Skin of body (tissue), 3 donors: ENCODE measurements at places on chromosomes 12 and 14.

DNA sequence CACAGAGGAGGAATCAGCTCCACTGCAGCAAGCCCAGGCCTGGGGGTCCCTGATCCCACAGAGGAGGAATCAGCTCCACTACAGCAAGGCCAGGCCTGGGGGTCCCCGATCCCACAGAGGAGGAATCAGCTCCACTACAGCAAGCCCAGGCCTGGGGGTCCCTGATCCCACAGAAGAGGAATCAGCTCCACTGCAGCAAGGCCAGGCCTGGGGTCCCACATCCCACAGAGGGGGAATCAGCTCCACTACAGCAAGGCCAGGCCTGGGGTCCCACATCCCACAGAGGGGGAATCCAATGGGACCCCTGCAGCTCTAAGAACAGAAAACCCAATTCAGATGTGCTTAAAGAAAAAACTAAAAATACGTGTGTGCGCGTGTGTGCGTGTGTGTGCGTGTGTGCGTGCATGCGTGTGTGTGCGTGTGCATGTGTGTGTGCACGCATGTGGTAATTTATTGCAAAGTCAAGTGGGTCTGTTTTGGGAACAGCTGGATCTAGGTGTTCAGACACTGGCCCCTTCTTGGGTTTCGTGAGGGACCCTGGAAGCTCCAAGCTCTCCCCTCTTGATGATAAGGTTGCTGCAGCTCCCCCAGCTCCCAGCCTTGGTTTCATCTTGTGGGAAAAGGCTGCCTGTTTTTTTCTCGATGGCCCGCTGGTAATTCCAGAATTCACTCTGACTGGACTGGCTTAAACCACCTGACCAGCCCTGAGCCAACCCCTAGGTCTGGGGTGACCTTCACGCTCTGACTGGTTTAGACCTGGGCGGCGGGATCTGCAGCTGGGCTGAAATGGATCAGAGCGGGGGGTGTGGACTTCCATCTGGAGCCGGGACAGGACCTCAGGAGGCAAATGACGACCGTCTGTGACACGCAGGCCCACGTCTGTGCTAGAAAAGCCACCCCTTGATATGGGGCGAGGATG lies 47.1 kb downstream of the GALNT9 start:
- DNase-seq, result no peak

- DNase-seq, result peak; percentile 64
Observed at GRCh38 chr12:26195250-26195640, at the start of gene SSPN. Gene SSPN (plus strand): TSS chr12:26195573. CDS start chr12:26195673, 100 bp downstream.

DNA sequence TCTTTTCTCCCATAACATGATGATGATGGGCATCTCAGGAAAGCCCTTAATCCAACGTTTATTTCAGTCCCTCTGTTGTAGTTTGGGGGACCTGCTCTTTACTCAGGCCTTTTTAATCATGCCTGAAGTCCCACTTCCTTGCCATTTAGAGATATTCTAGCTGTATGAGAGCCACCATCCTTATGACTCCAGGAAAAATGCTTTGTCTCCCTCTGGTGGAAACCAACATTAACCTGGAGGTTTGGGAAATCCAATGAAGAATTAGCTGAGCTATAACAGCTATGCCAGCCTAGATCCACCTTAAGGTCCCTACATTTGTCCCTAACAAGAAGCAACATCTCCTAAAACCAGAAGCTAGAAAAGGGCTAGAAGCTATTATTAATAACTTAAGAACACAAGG lies 1399.1 kb downstream of the LRFN5 start:
- no peak for DNase-seq

GRCh38 chr12:132638541-132639408 lies 20.2 kb downstream of the P2RX2 start:
- no peak for DNase-seq

DNA sequence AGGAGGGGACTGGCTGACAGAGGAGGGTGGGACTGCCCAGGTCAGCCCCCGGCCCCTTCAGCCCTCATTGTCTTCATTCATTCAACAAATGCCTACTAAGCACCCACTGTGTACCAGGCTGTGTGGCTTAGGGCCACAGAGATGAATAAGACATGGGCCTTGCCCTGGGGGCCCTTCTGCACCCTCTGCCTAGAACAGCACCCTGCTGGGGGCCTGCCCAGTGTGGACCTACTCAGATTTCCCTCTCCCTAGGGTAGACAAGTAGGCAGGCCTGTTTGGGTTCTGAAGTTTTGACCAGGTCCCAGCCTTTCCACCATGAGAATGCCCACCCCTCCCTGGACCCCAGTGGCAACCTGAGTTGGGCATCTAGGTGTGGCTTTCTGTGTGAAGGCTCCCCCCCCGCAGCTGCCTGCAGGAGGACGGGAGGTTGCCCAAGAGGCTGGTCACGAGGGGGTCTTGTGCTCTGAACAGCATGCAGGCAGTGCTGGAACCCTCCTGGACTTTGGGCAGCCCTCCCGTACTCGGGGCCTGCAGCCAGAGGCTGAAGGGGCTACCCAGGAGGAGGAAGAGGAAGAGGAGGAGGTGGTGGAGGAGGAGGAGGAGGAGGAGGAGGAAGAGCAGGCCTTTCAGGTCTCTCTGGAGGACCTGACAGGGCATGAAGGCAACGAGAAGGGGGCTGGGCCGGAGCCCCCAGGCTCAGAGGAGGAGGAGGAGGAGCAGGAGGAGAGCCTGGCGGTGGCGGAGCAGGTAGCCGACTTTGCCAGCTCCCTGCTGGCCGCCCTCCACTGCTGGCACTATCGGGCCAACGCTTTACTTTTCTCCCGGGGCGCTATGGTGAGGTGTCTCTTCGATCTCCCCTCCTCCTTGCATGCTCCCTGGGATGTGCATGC lies 33.4 kb downstream of the PLEKHG3 start:
- DNase-seq, result no peak

- DNase-seq, result no peak
Observed at GRCh38 chr12:124347805-124348658, 53.1 kb downstream of the RFLNA start.

GRCh38 chr12:113064395-113065125 lies 8.0 kb downstream of the DTX1 start:
- DNase-seq, result no peak

DNA sequence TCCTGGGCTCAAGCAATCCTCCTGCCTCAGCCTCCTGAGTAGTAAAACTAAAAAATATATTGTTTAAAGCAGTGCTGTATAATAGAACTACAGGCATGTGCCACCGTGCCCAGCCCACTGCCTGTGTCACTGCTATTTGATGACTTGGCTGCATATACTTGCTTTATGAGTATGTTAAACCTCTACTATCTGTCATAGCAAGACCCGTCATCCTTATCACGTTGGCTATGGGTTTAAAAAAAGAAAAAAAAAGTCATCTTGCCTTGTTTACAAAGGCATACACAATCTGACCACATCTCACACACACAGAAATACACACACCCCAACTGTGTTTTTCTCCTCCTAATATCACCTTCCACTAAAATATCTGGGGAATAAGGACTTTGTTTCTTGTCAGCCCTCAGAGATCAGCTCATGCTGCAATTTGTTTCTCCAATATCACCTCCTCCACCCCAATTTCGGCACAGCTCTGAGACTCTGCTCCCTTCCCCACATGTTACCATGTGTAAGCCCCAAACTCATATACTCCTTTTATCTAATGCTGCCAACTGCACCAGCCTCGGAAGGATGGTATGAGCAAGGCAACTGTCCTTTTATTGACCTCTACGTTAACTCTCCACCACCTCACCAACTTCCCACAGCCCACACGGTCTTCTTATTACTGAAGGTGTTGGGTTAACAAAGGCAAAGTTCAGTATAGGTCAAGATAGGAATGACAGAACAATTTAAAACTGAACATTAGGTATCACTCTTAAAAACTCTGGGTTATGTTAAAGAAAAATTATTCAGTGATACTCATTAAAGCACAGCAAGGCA lies 802 bp upstream of the TMPRSS12 start:
- DNase-seq, result no peak

GRCh38 chr12:97131220-97131981 lies 224.3 kb downstream of the NEDD1 start:
- DNase-seq, result no peak

GRCh38 chr12:90028635-90029051 lies 320.0 kb upstream of the ATP2B1 start:
- DNase-seq, result peak; percentile 35

GRCh38 chr12:29983851-29984250 lies 200.1 kb upstream of the TMTC1 start:
- DNase-seq, result no peak

DNA sequence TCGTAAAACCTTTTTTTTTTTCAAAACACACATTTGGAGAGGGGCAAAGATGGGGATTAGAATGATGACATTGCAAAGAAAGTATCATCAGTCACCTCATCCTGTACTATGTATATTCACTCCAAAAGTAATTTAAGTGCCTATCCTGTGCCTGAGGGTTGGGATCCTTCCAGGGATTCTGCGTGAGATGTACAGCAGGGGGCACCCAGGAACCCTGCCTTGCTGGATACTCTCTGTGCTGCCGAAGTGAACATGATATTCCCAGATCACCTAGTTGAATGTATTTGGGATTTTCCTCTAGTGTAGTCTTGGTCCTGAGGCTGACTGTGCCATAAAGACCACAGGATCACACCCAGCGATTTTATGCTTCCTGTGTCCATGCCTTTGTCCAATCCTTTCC lies 372.7 kb downstream of the IPO8 start:
- no peak for DNase-seq

DNA sequence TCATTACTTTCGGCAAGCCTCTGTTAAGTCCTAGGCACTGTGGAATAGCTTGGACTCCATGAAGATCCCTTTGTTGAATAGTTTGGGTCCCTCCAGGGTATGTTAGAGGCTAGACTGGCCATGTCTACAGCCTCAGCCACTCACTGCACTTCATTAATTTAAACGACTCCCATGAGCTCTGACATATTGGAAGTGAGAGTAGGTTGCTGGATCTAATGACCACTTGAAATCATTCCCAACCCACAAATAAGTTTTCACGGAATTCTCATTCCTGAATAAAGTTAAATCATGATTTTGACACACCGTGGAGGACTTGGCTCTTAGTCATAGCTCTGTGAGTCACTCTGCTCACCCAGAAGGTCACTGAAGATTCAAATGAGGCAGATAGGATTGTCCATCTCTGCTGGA lies 21.4 kb upstream of the APPL2 start:
- no peak for DNase-seq

- no peak for DNase-seq
Observed at GRCh38 chr14:71119075-71119474, 211.8 kb downstream of the PCNX1 start.

DNA sequence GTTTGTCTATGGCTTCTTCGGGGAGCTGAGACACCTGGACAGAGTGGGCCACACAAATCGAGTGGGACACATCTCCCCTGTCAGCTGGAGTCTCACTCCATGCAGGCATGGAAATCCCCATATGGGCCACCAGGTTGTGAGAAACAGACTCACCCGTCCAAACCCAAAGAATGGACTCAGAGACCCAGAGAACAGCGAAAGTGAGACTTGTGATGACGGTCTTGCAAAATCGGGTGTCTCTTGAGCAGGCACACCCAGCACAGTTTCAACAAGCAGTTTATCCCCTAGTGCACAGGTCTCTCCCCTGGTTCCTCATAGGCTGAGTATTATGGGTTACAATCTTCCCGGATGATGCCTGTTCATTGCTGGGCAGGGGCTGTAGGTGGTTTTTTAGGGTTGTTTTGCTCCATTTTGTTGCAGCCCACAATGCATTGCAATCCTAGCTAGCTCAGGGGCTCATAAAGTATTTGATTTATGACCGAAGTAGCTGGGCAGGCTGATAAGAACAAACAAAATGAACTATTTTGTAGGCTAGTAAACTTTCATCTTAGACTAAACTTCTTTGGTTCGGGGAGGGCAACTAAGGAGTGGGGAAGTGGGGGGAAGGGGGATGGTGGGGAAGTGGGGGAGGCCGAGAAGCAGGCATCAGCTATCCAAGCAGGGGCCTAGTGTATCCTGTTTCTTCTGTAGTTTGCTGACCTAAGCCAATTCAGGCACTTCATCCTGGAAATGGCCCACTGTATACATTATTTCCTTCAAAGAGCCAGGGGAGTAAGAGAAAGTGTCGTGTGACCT lies 45.3 kb downstream of the IQSEC3 start:
- no peak for DNase-seq

DNA sequence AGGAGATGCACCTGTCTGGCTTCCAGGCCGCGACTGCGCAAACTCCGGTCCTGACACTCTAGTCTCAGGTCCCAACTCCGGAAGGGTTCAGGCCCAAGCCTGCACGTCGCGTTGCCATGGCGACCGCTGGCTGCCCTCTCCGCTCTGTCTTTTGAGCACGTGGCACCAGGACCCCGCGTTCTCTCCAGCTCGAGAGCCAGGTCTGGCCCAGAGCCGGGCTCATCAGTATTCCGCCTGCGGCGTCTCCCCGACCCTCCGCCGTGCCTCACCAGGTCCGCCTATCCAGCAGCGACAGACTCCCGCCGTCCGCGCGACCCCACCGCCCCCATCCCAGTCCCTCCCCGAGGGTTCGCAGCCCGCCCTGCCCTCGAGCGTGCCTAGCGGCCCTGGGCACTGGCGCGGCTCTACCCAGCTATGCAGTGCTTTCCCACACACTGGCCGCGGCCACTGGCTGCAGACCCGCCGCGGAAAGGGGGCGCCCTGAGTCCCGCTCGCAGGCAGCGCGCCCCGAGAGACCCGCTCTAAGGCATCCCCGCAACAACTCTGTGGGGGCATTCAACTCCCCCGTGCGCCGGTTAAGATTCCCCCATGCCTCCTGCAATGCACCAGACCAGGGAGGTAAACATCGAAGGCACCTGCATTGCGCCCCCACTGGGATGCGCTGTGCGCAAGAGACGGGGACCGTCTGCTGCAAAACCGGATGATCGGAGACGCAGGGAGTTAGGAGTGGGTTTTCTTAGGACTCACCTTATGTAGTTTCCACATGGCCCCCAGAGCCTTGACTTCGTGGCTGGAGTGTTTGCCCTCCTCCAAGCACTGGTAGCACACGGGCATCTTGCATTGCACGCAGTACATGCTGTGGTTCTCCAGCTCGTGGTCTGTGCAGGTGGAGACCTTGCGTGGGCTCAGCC lies 1.3 kb downstream of the TRIM9 start:
- DNase-seq, result no peak

DNA sequence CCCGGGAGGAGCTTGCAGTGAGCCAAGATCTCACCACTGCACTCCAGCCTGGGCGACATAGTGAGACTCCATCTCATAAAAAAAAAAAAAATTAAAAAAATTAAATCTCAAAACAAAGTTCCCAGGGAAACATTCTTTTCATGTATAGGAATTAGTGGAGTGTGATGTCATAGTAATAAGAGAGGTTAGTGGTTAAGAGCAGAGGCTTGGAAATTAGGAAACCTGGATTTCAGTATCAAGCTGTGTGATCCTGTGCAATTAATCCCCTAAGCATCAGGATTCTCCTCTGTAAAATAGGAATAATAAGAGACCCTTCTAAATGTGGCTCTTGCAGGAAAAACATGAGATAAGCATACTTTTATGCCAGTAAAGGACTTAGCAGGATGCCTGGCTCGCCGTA lies 3.1 kb upstream of the TXNRD1 start:
- no peak for DNase-seq

- no peak for DNase-seq
Observed at GRCh38 chr14:101992708-101993107, 28.3 kb downstream of the DYNC1H1 start.
